Cerebellum (tissue), 4 donors: ENCODE measurements at places on chromosomes 2 and 18. TPM values are rescaled to one million over a fixed set of nuclear protein-coding genes. Genes with fewer than 3 reads are reported as not detected.

Gene FRZB
- total RNA-seq: 10.2 TPM

Gene FZD7
- 48.7 TPM for total RNA-seq

Gene DNAJC5G
- total RNA-seq: 1.3 TPM

Gene GKN1
- total RNA-seq: not detected

Gene FARSB
- total RNA-seq: 23.3 TPM

Gene USP34
- total RNA-seq: 246 TPM
